Activated naive CD8-positive, alpha-beta T cell treated with anti-CD3 and anti-CD28 coated beads, Interleukin-2, amount 50 U/mL, for 24 hours (primary cell): ENCODE measurements at places on chromosomes 3 and 15.
A peak's percentile ranks its signal among the peaks of the same experiment; 100 is the strongest.

DNA sequence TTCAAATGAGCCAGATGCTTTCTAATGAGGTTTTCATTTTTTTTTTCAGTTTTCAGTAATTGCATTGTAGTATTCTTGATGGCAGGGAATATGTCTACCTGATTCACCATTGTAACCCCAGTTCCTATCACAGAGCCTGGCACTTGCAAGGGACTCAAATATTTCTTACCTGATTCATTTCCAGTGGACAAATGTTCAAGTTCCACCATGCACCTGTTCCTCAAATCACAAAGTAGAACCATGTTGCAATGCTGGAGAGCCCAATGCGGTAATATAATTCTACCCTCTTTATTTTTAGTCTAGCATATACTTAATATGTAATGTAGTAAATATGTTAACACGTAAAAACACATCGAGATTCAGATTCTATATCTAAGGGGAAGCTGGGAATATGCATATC lies 722.6 kb downstream of the AGBL1 start:
- H3K27ac ChIP-seq = no peak overlapping the region
- H3K4me3 ChIP-seq = no peak overlapping the region
- H3K27me3 ChIP-seq = no peaks in the 10 kb centered on the region
- DNase-seq = no peak
- H3K4me1 ChIP-seq = no peaks in the 10 kb centered on the region

DNA sequence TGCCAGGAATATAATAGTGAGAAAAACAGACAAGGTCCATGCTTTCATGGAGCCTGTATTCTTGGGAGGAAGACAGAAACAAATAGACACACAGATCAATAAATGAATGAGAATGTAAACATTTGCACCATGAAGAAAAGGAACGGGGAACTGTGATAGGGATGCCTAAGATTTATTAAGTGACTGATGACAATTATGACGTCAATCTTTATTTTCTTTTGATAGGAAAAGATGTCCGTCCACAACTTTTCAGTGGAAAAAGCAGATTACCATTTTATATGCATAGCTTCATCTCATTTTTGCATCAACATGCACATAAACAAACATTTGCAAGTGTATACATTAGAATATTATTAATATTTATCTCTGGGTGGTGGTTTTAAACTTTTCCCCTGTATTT lies 27.9 kb upstream of the WNT5A start:
- no peak overlapping the region for H3K27ac ChIP-seq
- H3K4me3 ChIP-seq = no peak overlapping the region
- DNase-seq = no peak
- H3K4me1 ChIP-seq = no peaks in the 10 kb centered on the region
- H3K27me3 ChIP-seq = no peaks in the 10 kb centered on the region
- H3K36me3 ChIP-seq = no peaks in the 10 kb centered on the region

- peaks cover 39% of the 10 kb centered on the region for H3K27me3 ChIP-seq
- H3K4me3 ChIP-seq = no peak overlapping the region
- H3K36me3 ChIP-seq = no peaks in the 10 kb centered on the region
- no peak for DNase-seq
- H3K4me1 ChIP-seq = peaks cover 5% of the 10 kb centered on the region
Measured at GRCh38 chr3:184496933-184497332, 64.7 kb upstream of the EPHB3 start.

- DNase-seq = no peak
- H3K4me1 ChIP-seq = peaks cover 3% of the 10 kb centered on the region
- no peaks in the 10 kb centered on the region for H3K36me3 ChIP-seq
- H3K27me3 ChIP-seq = peaks cover 14% of the 10 kb centered on the region
- no peak overlapping the region for H3K27ac ChIP-seq
Measured at GRCh38 chr15:70781236-70781635, 17.9 kb upstream of the UACA start.

DNA sequence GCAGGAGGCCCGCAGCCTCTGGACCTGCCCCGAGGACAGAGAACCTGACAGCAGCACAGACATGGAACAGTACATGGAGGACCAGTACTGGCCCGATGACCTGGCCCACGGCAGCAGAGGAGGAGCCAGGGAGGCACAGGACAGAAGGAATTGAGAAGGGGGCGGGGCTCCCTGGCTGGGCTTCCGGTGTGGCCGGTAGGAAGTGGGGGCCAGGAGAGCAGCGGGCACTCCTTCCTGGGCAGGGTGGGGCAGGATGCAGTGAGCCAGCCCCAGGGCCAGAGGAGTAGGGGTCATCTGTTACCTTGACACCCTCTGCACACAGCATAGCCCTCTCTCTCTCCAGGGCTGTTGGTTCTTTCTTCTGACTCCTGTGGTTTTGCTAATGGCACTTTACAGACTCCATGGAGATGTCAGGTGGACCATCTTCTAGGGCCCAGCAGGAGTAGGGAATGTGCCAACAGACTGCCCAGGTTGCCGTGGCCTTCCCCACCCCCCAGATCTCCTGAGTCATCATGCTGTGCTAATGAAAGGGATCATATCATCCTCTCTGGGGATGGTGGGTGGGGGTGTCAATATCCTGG lies 8.6 kb upstream of the ISG20 start:
- peaks cover 88% of the 10 kb centered on the region for H3K4me1 ChIP-seq
- H3K27me3 ChIP-seq = no peaks in the 10 kb centered on the region
- DNase-seq = no peak
- H3K36me3 ChIP-seq = peaks cover 77% of the 10 kb centered on the region
- peak overlapping the region; percentile 47 for H3K27ac ChIP-seq

- H3K27ac ChIP-seq = no peak overlapping the region
- H3K27me3 ChIP-seq = no peaks in the 10 kb centered on the region
- no peaks in the 10 kb centered on the region for H3K4me1 ChIP-seq
- no peak for DNase-seq
Measured at GRCh38 chr15:36294359-36294758, 285.1 kb upstream of the CDIN1 start.

GRCh38 chr3:132262956-132263355 lies 54.3 kb upstream of the ACP3 start:
- H3K4me1 ChIP-seq = no peaks in the 10 kb centered on the region
- no peak for DNase-seq
- no peak overlapping the region for H3K4me3 ChIP-seq
- H3K27me3 ChIP-seq = peaks cover 3% of the 10 kb centered on the region

DNA sequence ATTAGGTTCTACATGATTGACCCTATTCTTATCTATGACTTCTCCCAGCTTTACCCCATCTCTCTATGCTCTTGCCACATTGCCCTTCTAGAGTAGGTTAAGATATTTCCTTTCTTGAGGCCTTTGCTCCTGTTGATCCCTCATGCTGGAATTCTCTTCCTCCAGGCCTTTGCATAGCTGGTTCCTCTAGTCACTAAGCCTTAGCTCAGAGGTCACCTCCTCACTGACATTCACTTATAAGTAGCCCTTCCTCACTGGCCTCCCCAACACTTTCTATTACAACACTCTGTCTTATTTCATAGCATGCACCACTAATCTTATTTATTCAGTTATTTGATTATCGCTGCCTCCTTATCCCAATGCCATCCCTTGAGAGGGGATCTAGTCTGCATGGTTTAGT lies 228.4 kb upstream of the COL8A1 start:
- DNase-seq = no peak
- no peaks in the 10 kb centered on the region for H3K36me3 ChIP-seq
- H3K4me1 ChIP-seq = no peaks in the 10 kb centered on the region
- no peak overlapping the region for H3K4me3 ChIP-seq

- H3K36me3 ChIP-seq = no peaks in the 10 kb centered on the region
- no peak overlapping the region for H3K27ac ChIP-seq
- no peak for DNase-seq
- peaks cover 4% of the 10 kb centered on the region for H3K27me3 ChIP-seq
- H3K4me3 ChIP-seq = no peak overlapping the region
- no peaks in the 10 kb centered on the region for H3K4me1 ChIP-seq
Measured at GRCh38 chr15:25652704-25653103, 210.4 kb downstream of the ATP10A start.

DNA sequence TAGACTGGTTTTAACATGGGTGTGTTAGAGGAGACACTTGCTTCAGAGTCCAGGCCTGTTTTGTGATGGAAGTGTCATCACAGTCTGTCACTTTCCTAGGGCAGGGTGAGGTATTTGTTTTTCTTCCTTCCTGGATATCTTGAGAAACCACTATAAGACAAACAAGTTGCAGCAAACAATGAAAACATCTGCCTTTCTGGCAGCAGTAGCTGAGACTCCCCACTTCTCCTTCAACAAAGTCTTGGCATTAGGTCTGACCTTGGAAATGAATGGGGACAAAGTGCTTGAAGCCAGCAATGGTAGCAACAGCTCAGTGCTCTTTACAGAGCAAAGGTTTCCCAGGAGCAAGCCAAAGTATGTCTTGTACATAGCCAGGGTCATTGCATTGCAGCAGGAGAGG lies 64.6 kb downstream of the CD200 start:
- no peak for DNase-seq
- no peaks in the 10 kb centered on the region for H3K27me3 ChIP-seq
- no peak overlapping the region for H3K27ac ChIP-seq

- no peak overlapping the region for H3K27ac ChIP-seq
- H3K27me3 ChIP-seq = peaks cover 2% of the 10 kb centered on the region
- H3K4me1 ChIP-seq = no peaks in the 10 kb centered on the region
Measured at GRCh38 chr3:46609212-46609721, 3.1 kb upstream of the FAM240A start.

DNA sequence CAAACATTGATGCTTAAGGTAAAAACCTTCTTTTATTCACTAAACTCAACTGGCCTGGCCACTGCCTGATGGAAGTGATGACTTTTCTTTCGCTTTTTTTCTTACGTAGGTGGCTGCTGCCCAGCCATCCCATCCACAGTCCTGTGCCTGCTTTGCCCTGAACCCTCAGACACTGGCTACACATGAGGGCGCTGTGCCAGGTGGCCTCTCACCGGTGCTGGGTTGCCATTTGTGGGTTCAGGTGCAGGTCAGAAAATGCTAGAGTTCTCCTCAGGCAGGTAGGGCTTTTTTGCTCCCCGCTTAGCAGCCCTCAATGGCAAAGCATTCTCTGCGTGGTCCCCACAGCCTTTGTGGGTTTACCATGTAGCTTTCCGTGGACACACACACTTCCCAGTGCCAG lies 88.3 kb upstream of the PRR23E start:
- H3K36me3 ChIP-seq = no peaks in the 10 kb centered on the region
- H3K27ac ChIP-seq = no peak overlapping the region
- no peaks in the 10 kb centered on the region for H3K27me3 ChIP-seq

- no peak overlapping the region for H3K27ac ChIP-seq
- peaks cover 6% of the 10 kb centered on the region for H3K27me3 ChIP-seq
- no peak for DNase-seq
- H3K4me3 ChIP-seq = no peak overlapping the region
- H3K36me3 ChIP-seq = no peaks in the 10 kb centered on the region
Measured at GRCh38 chr3:161203485-161204098, 17.5 kb upstream of the NMD3 start.

- peaks cover 35% of the 10 kb centered on the region for H3K4me1 ChIP-seq
- no peak overlapping the region for H3K27ac ChIP-seq
- DNase-seq = no peak
- H3K36me3 ChIP-seq = peaks cover 5% of the 10 kb centered on the region
- no peak overlapping the region for H3K4me3 ChIP-seq
Measured at GRCh38 chr15:89087161-89087829, 961 bp upstream of the ABHD2 start.

- no peaks in the 10 kb centered on the region for H3K4me1 ChIP-seq
- no peak overlapping the region for H3K4me3 ChIP-seq
- no peak overlapping the region for H3K27ac ChIP-seq
- no peaks in the 10 kb centered on the region for H3K36me3 ChIP-seq
Measured at GRCh38 chr3:149767720-149768119, 15.4 kb upstream of the COMMD2 start.

- no peaks in the 10 kb centered on the region for H3K36me3 ChIP-seq
- H3K4me3 ChIP-seq = no peak overlapping the region
- H3K4me1 ChIP-seq = no peaks in the 10 kb centered on the region
- peaks cover 2% of the 10 kb centered on the region for H3K27me3 ChIP-seq
- DNase-seq = no peak
Measured at GRCh38 chr15:36432161-36432560, 147.3 kb upstream of the CDIN1 start.

- H3K4me1 ChIP-seq = peaks cover 22% of the 10 kb centered on the region
- no peak for DNase-seq
- H3K4me3 ChIP-seq = no peak overlapping the region
- peaks cover 51% of the 10 kb centered on the region for H3K27me3 ChIP-seq
- no peaks in the 10 kb centered on the region for H3K36me3 ChIP-seq
- H3K27ac ChIP-seq = no peak overlapping the region
Measured at GRCh38 chr3:55489798-55490132, 2.7 kb upstream of the WNT5A start.

DNA sequence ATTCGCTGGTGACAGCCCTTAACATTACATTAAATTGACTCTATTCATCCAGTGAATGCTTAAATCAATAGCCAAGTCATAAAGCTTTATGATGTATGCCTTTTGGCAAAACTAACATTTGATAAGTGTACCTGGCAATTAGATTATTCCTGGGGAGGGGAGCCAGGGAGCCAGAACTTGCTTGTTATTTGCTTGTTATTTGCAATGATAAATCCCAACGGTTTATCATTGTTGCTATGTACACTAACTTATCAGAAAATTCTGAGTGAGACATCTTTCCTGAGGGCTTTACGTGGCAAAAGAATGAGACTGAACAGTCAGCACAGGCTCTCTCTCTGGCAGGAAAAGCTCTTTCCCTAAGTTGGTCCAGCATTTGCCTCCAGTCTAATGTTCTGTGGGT lies 35.8 kb upstream of the FBN1 start:
- no peaks in the 10 kb centered on the region for H3K27me3 ChIP-seq
- H3K27ac ChIP-seq = no peak overlapping the region
- H3K4me1 ChIP-seq = no peaks in the 10 kb centered on the region
- no peak for DNase-seq

DNA sequence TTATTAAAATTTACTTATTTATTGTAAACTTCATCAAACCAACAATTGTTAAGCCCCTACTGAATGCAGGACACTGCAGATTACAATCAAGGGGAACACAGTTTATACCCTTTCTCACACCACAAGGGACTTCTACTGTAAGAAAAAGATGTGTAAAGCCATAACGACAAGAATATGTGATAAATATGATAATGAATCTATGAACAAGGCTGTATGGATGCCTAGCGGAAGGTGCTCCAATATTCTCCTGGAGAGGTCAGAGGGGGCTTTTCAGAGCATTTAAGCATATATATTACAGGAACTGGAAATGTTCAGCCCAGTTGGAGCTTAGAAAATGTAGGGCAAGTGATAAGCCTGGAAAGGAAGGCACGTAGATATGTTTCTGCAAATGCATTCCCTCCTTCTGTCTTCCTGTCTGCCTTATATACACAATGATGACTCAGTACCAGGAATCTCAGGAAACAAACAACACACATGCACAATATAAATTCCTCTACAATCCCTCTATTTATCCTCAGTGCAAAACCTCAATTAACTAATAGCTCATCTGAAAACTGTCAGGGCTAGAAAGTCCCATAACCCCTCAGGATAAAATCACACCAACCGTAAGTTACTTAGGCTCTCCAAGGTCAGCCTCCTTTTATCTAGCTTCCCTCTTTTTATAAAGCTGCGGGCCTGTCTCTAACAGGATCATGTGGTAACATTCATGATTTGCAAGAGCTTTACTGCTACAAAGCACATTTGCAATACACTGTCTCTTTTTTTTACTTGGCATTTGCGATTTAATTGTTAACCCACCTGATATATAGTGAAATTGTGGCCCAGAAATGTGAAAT lies 393.1 kb downstream of the LPP start:
- H3K4me3 ChIP-seq = no peak overlapping the region
- no peak for DNase-seq
- H3K27me3 ChIP-seq = no peaks in the 10 kb centered on the region
- peaks cover 11% of the 10 kb centered on the region for H3K36me3 ChIP-seq
- no peak overlapping the region for H3K27ac ChIP-seq
- peaks cover 7% of the 10 kb centered on the region for H3K4me1 ChIP-seq

GRCh38 chr15:100308608-100309007 lies 33.2 kb downstream of the ADAMTS17 start:
- no peak overlapping the region for H3K27ac ChIP-seq
- peaks cover 4% of the 10 kb centered on the region for H3K36me3 ChIP-seq
- no peak overlapping the region for H3K4me3 ChIP-seq
- H3K27me3 ChIP-seq = no peaks in the 10 kb centered on the region

GRCh38 chr15:64810497-64811326 lies 14.7 kb downstream of the PIF1 start:
- no peaks in the 10 kb centered on the region for H3K36me3 ChIP-seq
- H3K4me3 ChIP-seq = no peak overlapping the region
- peaks cover 1% of the 10 kb centered on the region for H3K4me1 ChIP-seq
